Activated CD4-positive, alpha-beta memory T cell treated with anti-CD3 and anti-CD28 coated beads, Interleukin-2, amount 10 ng/mL, durations not matched to agents 7 days and 5 days (primary cell): ENCODE measurements at places on chromosomes 7 and 10. TPM values are rescaled to one million over a fixed set of nuclear protein-coding genes. Genes with fewer than 3 reads are reported as not detected.

DNA sequence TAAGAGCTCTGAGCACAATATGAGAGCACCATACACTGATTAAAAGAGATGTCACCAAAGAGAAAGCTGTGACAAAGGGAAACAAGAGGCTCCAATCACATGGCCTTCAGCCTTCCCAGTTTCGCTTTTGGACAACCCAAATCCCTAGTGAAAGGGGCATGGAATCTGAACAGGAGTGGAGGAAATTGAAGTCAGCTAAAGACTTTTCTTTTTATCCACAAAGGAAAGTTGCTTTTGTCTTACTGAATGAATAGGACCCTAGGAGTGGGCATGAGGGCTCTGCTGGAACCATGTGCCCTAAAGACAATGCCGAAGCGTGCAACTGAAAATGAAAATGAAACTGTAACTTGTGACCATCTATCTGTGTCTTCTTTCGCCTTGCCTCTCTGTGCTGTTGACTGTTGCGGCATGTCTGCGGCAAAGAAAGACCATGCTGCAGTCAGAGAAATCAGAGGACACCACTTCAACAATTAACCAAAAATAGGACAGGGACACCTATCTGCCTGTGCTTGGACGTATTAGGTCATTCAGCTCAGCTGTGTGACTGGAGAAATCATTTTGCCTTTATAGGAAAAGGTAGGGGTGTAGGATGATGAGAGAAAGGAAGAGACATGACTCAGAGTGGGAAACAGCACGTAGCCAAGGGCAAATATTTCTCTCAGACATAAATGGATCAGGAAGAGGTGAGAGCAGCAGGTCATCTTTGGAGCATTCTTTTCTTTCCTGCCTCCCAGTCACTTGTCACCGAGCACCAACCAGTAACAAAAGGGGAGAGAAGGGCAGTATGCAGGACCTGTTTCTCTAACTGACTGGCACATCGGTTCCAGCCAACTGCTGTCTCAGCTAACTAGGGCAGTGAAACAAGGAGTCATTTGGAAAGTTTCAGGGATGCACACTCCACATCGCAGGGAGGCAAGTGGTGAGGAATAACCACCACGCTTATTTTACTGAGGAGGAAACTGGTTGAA is 12.3 kb downstream of the CAV2 start:
- H3K36me3 ChIP-seq = no peaks in the 10 kb centered on the region
- peaks cover 34% of the 10 kb centered on the region for H3K27me3 ChIP-seq
- peak overlapping the region; percentile 75 for H3K4me3 ChIP-seq
- peak overlapping the region; percentile 70 for H3K27ac ChIP-seq

DNA sequence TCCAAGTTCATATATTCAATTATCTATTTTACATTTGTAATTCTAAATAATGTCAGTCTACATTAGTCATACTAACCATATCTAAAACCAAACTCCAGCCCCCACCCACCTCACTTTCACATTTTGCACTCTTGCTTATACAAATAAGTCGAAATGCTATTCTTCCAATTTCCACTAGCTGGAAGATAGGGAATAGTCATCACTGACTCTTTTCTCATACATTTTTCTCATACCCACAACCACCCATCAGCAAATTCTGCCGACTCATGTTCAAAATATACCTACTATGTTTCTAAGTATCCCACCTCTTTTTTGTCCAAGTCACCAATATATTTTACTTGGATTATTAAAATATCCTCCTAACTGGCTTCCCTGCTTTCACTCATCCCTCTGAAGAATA is 93.2 kb upstream of the DGKB start:
- no peaks in the 10 kb centered on the region for H3K36me3 ChIP-seq
- no peak for DNase-seq
- no peaks in the 10 kb centered on the region for H3K27me3 ChIP-seq
- H3K4me1 ChIP-seq = no peaks in the 10 kb centered on the region
- no peak overlapping the region for H3K27ac ChIP-seq

DNA sequence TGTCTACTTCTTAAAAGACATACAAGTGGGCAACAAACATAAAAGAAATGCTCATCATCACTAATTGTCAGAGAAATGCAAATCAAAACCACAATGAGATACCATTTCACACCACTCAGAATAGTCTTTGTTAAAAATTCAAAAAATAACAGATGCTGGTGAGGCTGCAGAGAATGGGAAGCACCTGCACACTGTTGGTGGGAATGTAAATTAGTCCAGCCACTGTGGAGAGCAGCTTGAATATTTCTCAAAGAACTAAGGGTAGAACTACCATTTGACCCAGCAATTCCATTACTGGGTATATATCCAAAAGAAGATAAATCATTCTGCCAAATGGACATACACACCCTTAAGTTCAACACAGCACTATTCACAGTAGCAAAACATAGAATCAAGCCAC is 61.8 kb upstream of the STEAP1 start:
- DNase-seq = no peak
- no peaks in the 10 kb centered on the region for H3K4me1 ChIP-seq
- H3K36me3 ChIP-seq = no peaks in the 10 kb centered on the region
- H3K4me3 ChIP-seq = no peak overlapping the region
- no peak overlapping the region for H3K27ac ChIP-seq

GRCh38 chr7:67950321-67951083 is 953.9 kb downstream of the TYW1 start:
- H3K27me3 ChIP-seq = no peaks in the 10 kb centered on the region
- no peaks in the 10 kb centered on the region for H3K4me1 ChIP-seq
- no peaks in the 10 kb centered on the region for H3K36me3 ChIP-seq
- no peak overlapping the region for H3K27ac ChIP-seq

GRCh38 chr7:138981332-138982203 is at the start of gene KIAA1549:
Gene KIAA1549, minus strand, starts transcription at chr7:138981389. Its CDS starts 120 bp downstream, at chr7:138981269.
- peak within 1 kb of the TSS; percentile 77 for H3K4me3 ChIP-seq
- no peak within 1 kb of the TSS for H3K27ac ChIP-seq
- H3K36me3 ChIP-seq = no peaks in the 10 kb centered on the region

GRCh38 chr10:47181052-47181849 is 118.7 kb upstream of the GDF10 start:
- no peak for DNase-seq
- H3K27ac ChIP-seq = no peak overlapping the region
- H3K27me3 ChIP-seq = no peaks in the 10 kb centered on the region
- H3K4me3 ChIP-seq = no peak overlapping the region
- H3K4me1 ChIP-seq = no peaks in the 10 kb centered on the region

DNA sequence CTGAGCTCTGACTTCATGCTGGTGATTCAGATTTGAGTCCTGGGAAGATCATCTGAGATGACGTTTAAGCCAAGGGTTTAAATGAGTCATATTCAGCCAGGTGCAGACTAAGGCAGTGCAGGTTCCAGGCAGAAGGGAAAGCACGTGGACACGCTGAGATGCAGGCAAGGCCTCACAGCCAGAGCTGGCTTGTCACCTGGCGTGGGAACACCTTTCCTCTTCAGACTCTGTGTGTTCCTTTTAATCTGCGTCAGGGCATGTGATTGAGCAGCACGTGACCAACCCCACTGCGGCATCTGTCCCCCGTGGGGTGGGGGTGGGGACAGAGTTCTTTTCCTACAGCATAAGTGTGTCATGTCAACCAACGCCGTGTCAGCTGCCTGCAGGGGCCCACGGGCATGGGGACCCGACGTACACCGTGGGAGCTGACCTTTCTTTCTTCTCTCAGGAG is 10.7 kb upstream of the IDI2 start:
- H3K4me1 ChIP-seq = peaks cover 33% of the 10 kb centered on the region
- H3K4me3 ChIP-seq = no peak overlapping the region
- DNase-seq = peak; percentile 35
- H3K27me3 ChIP-seq = no peaks in the 10 kb centered on the region
- H3K27ac ChIP-seq = no peak overlapping the region

DNA sequence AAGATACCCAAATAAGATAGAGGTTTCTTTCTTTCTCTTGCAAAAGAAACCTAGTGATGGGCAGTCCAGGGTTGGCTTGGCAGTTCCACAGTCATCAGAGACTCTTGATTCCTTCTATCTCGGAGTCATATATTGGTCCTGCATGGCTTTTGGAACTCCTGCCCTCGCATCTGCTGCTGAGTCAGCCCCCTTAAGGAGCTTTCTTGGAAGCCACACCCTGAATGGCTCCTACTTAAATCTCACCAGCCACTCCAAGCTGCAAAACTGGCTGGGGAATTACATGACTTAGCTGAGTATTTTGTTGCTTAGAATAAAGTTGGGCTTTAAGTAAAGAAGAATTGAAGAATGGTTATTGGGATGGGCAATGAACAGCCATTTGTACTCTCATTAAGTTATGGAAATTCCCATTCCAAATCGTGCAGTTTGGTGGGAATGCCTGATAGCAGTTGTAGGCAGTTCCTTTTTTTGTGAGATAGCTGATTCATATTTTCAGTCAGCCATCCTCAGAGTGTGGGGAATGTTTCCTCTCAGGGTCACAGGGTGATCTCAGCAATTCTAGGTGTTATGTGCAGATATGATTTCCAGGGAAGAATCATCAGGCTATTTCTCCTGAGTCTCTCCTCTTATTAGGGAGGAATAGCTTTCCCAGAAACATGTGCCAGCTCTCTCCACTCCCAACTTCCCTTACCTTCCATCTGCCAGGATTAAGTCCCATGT is 209.9 kb downstream of the BBS9 start:
- DNase-seq = no peak
- no peak overlapping the region for H3K27ac ChIP-seq
- H3K4me3 ChIP-seq = no peak overlapping the region

The DHX32 gene
- 11.1 TPM for total RNA-seq
